ENCODE measurements at places on chromosomes 6 and 20.

DNA sequence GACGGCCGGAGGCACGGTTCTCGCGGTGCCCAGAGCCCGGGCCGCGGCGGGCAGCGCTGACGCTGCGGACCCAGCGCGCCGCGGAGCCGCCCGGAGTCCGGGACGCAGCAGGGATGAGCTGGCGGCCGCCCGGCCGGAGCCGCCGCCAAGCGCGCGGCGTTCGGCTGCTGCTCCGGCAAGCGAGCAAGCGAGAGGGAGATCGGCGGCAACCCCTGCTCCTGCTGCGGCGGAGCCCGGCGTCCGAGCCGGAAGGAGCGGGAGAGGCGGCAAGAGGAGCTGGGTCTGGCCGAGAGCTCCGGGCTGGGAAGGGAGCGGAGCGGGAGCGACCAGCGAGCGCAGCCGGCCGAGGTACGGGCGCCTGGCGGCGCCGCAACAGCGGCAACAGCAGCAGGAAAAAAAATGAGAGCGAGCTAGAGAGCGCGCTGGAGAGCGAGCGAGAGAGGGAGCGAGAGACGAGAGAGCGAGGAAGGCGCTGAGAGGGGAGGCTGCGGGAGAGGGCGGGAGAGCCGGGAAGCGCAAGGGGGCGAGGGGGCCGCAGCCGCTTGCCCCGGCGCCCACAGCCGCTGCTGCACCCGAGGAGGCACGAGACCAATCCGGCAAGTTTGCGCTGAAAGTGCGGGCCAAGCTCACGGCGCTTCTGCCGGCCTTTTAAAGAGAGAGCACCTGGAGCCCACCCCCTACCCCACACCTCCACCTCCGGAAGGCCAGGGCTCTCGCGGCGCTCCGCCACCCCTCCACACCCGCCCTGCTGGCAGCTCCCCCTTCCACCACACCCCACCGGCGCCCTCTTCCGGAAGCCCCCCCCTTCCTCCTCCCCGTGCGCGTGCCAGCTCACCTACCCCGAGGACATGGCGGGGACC, 496 bp downstream of the GRM4 start:
- DNase-seq, result peak; percentile 44

- peak; percentile 57 for DNase-seq
These were observed 391 bp downstream of the MAPRE1 start for GRCh38 chr20:32819992-32820697.

GRCh38 chr6:148296771-148297170, 45.9 kb upstream of the SASH1 start:
- no peak for DNase-seq

- no peak for DNase-seq
These were observed 14.4 kb downstream of the PTK7 start for GRCh38 chr6:43090559-43090956.

- no peak for DNase-seq
These were observed 100.1 kb downstream of the GRM4 start for GRCh38 chr6:34045771-34046170.

DNA sequence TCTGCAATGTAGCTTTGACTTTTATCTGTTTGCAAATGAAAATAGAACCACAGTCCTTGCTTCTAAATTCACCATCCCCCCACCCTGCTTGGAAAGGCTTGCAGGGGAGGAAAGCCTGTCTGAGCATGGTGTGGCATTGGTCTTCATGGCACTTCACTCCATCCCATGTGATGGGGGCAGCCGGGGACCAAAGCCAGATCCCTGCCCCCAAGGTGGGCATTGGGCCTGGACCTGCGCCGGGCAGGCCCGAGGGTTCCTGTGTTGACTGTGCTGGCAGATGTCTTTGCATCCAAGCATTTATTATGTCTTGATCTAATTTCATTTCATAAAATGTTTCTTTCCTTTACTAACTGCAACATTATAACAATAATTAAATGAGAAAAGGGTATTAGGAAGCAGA, 120.0 kb downstream of the SYNDIG1 start:
- no peak for DNase-seq

GRCh38 chr6:52506476-52506875, 70.4 kb downstream of the TRAM2 start:
- no peak for DNase-seq

Data from T1000 (cell line).